Activated T-cell treated with anti-CD3 and anti-CD28 coated beads, Interleukin-2, amount 50 U/mL, for 4 hours (primary cell): ENCODE measurements at places on chromosomes 13 and 19. TPM values are rescaled to one million over a fixed set of nuclear protein-coding genes. Genes with fewer than 3 reads are reported as not detected.

DNA sequence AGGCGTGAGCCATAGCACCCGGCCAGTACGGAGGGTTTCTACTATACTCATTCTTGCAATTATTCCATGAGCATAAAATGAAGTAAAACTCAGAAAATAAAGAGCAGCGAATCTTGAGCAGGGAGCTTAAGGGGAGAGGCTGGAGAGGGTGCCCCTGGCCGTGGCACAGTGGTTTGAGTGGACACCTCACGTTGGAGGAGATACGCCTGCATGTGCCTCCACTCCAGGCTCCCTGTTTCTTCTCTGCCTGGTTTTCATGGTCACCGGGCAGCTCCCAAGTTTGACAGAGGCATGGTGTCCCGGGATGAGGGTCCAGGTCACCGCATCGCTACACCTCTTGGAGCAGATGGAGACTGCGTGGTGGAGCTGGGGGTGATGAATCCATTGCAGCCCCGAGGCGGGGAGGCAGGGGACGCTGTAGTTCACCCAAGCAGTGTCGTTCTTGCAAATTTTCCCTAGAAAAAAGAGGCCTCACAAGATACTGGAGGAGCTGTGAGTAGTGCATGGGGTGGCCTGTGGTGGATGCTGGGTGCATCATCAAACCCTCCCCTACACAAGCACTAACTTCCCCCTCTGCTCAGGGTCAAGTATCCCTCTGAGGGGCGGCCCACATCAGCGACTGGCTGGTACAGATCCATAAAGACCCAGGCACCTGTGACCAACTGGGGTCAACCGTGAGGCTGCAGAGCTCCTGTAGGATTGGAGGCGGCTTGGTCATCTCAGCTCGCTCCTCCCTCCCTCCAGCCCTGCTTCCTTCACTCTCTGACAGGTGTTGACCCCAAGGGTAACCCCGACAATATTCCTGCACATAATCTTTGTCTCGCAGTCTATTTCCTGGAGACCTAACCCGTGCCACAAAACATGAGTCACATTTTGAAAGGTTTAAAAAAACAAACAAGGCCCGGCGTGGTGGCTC lies 3.6 kb upstream of the MIER2 start:
- no peak for DNase-seq

GRCh38 chr13:42594481-42595252 lies 20.7 kb downstream of the TNFSF11 start:
- DNase-seq, result peak; percentile 42

GRCh38 chr19:16429066-16429758 lies 42.6 kb downstream of the EPS15L1 start:
- no peak for DNase-seq

DNA sequence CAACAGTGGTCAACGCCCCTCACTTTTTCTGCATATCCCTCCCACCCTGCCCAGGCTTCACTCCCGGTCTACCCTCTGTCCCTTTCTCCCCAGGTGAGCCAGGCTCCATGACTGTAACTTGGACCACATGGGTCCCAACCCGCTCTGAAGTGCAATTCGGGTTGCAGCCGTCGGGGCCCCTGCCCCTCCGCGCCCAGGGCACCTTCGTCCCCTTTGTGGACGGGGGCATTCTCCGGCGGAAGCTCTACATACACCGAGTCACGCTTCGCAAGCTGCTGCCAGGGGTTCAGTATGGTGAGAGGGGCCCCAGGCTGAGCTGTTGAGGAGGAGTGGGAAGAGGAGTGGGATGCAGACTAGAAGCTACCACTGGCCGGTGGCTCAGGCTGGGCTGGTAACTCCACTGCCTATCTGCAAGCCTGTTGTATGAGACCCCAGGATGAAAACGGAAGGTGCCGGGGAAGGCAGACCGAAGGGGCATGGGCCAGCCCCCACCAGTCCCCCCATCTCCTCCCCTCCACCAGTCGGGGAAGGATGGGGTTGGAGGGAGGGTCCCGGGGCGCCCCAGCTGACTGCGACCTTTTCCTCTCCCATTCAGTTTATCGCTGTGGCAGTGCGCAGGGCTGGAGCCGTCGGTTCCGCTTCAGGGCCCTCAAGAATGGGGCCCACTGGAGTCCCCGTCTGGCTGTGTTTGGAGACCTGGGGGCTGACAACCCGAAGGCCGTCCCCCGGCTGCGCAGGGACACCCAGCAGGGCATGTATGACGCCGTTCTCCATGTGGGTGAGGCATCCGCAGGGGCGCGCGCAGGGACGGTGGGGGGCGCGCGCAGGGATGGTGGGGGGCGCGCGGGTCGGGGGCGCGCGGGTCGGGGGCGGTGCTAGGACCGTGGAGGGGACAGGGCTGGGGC lies 14.4 kb downstream of the ACP7 start:
- DNase-seq, result no peak

GRCh38 chr13:20547479-20547908 lies 19.5 kb upstream of the IFT88 start:
- DNase-seq, result no peak

Gene FCGBP
- total RNA-seq, result 1.7 TPM

DNA sequence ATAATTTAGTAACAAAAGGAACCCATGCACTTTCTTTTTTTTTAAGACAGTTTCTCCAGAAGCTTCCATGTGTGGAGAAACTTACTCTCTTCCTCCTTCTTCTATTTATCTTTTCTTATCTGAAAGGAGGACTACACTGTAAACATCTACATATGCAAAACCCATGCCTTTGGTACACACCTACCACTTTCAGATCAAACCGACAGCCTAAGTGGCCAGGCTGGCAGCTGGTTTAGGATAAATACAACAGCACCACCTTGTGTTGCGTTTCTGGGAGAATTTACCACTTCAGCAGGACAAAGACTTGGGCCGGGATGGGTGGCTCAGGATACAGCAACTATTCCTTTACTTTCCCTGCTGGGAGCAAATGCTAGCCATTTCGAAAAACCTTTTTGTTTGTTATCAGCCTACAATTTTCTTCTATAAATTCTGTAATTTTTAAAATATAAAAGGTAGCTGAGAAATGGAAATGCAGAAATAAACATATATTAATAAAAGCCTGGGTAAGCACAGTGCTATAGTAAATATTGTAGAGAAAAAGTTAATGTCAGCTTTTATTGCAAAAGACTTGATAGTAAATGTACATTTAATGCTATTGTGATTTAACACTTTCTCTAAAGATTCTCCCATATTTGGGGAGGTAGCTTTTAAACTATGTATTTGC lies 94.0 kb upstream of the RFC3 start:
- peak; percentile 49 for DNase-seq

DNA sequence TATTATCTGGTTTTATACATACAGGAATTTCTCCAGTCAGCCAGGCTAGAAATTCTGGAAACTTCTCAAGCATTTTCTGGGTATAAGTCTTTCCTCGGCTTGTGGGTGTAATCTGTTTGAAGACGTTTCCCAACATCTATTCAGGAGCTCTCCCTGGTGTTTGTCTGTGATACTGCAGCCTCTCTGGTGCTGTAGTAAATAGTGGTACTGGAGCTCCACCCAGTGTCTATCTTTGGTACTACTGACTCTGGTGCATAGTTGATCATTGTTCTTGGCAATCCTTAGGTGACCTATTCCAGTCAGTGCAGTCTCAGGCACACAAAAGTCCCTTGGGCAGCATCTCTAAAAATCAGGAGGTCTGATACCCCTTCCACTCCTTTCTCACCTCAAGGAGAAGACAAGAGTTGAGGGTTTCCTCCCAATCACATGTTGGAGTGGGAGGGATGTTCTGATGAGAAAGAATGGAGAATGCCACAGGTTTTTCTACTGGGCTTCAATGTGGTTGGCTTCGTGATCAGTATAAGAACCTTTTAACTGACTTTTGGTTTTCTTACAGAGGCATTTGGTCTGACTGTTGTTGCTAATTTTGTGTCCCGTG lies 115.5 kb downstream of the CYSLTR2 start:
- peak; percentile 76 for DNase-seq

Gene HSPB6
- 0.37 TPM for total RNA-seq

GRCh38 chr13:83496501-83496900 lies 385.8 kb downstream of the SLITRK1 start:
- no peak for DNase-seq

Gene CEACAM21
- total RNA-seq, result 6.1 TPM

Gene ZNF441
- total RNA-seq, result 2.9 TPM

DNA sequence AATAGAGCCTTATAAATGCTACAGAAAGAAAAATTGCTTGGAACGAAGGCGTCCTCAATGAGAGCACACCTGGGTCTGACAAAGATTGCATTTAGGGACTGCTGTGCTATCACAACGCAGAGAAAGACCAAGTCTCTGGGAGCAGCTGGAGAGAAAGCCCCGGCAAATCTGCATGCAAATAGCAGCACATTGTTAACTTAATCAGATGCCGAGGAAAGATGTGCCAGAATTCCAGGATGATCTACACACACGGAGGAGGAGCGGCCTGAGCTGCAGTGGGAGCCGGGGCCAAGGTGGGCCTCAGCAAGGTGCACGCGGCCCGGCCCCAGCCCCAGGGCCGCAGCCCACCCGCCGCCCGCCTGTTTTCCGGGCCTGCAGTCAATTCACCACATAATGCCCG lies 1.4 kb downstream of the ZNF536 start:
- DNase-seq, result no peak

- no peak for DNase-seq
These were observed 1.5 kb upstream of the IGSF23 start for GRCh38 chr19:44611812-44612295.

- DNase-seq, result no peak
These were observed 43.2 kb downstream of the SUGT1 start for GRCh38 chr13:52695856-52696255.

Gene UPK1A
- total RNA-seq, result 0.26 TPM

DNA sequence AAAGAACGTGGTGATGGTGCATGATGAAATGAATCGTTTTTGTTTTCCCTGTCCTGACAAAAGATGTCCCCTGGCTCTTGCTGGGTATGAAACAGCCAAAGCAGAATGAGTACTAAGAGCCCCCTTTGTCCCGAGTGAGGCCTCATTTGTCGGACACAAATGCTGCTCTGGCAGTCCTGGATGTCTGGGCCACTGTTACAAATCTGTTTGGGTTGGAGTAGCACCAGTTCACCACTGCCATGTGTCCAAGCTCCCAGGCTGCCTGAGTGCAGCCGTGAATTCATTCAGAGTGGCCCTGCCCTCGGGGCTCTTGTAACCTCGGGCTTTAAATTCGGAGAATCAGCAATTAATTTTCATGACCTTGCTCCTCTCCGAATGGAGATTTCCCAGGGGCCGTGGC lies 182.4 kb downstream of the NUFIP1 start:
- no peak for DNase-seq

DNA sequence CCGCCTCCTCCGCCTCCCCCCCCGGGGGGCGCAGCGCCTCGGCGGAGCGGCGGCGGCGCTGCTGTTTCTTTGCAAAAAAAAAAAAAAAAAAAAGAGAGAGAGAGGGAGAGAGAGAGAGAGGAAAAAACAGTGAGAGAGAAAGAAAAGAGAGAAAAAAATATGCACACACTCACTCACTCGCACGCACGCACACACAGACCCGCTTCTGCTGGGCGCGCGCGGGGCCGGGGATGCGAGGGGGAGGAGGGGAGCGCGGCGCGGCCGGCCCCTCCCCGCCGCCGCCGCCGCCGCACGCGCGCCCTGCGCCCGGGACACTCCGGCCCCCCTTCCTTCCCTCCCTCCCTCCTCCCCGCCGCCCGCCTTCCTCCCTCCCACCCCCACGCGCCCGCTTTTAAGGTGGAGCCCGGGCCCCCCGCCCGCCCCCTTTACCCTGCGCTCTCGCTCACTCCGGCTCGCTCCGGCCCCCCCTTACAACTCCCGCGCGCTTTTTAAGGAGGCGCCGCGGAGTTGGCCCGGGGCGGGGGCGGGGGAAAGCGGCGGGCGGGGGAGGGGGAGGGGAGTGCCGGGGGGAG lies at the start of gene SAMD1:
Gene SAMD1, minus strand, starts transcription at position 243 of the 572 bp plus-strand sequence.
- peak; percentile 85 for DNase-seq

DNA sequence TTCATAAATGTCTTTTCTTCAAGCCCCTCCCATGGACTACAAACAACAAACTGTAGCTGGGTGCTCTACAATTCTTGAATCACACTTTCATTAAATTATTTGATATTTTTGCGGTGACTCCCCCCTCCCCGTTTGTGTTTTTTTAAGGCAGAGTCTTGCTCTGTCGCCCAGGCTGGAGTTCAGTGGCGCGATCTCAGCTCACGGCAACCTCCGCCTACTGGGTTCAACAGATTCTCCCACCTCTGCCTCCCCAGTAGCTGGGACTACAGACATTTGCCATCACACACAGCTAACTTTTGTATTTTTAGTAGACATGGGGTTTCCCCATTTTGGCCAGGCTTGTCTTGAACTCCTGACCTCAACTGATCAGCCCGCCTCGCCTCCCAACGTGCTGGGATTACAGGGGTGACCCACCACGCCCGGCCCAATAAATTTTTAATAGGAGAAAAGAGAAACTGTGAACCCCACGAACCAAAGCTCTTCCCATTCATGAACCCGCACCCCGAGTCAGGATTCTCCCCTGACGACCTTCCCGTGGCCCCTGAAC lies 703 bp downstream of the ZNF506 start:
- no peak for DNase-seq

Gene KLHL1
- total RNA-seq, result not detected

DNA sequence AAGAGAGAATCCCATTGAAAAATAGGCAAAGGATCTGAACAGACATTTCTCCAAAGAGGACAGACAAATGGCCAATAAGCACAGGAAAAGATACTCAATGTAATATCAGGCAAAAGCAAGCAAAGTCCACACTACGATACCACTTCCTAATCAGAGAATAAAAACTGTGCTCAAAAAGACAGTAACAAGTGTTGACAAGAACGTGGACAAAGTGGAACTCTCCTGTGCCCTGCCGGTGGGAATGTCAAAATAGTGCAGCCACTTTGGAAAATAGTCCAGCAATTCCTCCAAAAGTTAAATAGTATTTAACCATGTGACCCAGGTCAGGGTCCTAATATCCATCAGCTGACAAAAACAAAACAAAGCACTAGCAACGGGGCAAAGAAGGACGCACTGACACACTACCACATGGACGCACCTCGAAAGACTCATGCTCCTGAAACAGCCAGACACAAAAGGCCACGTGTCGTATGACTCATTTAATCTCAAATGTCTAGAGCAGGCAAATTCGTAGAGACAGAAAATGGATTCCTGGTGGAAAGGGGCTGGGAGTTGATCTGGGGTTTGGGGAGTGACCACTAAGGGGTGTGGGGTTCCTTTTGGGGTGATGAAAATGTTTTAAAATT lies 5.2 kb downstream of the MIER2 start:
- DNase-seq, result no peak

- DNase-seq, result no peak
These were observed 69.6 kb upstream of the PCDH9 start for GRCh38 chr13:67299751-67300150.

GRCh38 chr13:77300176-77301037 lies 26.5 kb downstream of the MYCBP2 start:
- no peak for DNase-seq

GRCh38 chr13:73733706-73734105 lies 400.5 kb downstream of the KLF12 start:
- DNase-seq, result no peak

DNA sequence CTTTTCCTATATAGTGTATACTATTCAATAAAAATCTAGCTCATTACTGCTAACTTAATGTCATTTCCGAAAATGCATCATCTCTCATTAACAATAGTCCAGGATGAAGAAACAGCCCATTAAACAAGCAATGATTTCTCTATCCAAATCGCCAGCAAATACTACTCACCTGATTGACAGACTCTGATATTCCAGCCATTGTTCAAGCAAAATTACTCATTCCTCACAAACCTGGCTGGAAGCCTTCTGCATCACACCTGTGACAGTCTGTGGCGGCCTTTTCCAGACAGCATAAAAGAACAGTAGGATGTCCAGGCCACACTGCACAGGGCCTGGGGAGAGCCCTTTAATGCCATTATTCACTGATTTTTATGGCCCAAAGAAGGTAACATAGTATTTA lies 115.9 kb downstream of the ABCC4 start:
- no peak for DNase-seq
